ENCODE measurements at places on chromosomes 1 and 21. TPM values are rescaled to one million over a fixed set of nuclear protein-coding genes. Genes with fewer than 3 reads are reported as not detected.

DNA sequence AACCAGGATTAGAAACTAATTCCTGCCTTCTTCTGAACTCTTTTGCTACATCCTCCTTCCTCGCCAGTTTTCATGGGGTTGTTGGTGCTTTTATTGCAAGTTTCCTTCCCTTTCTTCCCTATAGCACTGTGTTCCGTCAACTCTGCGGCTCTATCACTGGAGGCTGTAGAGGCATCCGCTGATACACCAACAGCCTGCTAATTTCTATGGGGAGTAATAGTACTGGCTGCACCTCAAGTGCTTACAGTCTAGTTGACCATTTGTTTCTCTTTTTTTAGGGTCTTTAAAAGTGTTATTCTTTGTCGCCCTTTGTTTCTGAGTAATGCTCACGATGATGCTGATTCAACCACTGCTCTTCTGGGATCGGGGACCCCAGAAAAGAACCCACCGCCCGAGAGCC lies 746 bp downstream of the MIS18A start:
- DNase-seq = no peak

GRCh38 chr21:42118901-42119300 lies 47.8 kb downstream of the UMODL1 start:
- DNase-seq = no peak

The PTAFR gene
- 0.65 TPM for total RNA-seq

The FMO5 gene
- total RNA-seq = 1.8 TPM

GRCh38 chr21:36949171-36950141 lies 17.0 kb downstream of the HLCS start:
- DNase-seq = no peak

DNA sequence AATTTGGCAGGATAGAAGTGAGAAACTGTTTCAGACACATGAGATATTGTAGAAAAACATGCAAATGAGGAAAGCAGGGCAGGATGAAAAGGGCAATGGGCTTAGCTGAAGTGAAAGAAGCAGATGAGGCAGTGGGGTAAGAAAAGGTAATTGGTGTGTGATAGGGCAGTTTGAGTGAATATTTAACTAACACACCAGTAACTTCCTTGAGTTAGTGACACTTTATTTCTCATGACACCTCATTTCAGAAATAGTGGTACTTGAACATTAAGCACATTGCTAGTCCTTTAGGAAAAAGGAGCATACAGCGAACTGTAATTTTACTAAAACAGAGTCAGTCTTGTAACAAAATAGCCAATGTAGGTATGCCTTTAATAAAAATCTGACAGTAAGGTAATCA lies 415.0 kb downstream of the DPYD start:
- DNase-seq = no peak

DNA sequence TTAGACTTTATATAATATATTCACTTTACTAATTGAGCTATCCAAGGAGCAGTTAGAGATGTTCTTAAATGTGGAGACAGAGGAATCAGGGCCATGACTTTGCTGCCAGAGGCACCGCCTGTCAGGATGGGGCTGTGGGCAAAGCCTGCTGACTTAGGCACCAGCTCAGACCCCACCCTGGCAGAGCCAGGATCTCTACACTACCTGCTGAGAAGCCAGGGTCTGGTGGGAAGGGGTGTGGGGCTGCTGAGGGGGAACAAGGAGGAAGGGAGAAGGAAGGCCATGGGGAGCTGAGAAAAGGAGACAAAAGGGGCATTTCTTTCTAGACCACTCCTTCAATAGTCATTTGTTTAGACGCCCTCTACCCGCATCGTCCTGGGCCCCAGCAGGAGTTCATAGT lies 104.8 kb downstream of the TMEM53 start:
- DNase-seq = no peak

- DNase-seq = no peak
Measured at GRCh38 chr1:17735348-17735747, 19.8 kb upstream of the ACTL8 start.

DNA sequence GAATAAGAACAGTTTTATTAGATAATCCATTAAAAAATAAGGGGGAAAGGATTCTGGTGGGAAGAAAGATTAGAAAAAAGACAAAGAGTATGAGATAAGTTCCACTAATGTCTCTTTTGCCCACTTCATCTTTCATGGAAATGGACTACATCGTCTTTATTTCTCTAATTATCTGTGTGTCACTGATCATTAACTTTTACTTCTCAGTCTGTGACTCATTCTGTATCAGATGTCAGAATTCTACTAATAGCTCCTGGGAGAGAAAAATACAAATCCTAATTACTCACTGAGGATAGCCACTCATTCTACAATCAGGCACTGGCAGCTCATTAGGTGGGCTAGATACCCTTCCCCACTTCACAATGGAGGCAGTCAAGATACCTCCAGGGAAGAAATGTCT lies 41.7 kb downstream of the ILDR2 start:
- DNase-seq = no peak

- DNase-seq = peak; percentile 36
Measured at GRCh38 chr1:56424744-56425493, 154.4 kb downstream of the PLPP3 start.

DNA sequence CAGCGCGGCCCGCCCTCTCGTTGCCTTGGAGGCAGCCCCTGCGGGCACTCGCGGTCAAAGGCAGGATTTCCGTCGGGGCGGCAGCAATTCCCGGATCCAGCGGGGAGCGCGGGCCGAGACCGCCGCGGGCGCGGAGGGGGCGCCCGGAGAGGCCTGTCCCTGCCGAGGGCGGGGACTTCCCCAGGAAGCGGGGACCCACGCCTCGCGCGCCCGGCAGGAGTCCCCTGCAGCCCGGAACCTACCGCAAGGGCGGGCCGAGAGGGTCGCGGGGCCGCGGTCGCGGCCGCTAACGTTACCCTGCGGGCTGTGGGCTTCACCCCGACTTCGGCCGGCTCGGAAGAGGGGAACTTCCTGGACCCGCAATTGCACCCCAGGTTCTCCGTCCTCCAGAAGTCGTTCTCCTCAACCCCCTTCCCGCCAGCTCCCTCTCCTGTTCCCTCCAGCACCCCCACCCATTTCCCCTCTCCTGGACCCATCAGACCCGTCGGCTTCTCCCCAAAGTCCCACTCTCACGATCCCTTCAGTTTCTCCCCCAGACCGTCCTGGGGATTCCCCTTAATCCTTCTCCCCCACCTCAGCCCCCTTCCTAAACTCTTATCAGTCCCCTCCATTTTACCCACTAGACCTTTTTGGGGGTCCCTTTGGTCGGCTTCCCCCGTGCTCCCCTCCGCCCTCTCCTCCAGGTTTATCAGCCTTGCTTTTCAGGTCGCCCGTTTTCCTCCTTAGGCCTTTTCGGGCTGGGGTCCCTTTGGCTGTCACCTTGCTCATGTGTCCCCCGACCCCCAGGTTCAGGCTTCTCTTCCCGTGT lies 604 bp downstream of the FGR start:
- no peak for DNase-seq

DNA sequence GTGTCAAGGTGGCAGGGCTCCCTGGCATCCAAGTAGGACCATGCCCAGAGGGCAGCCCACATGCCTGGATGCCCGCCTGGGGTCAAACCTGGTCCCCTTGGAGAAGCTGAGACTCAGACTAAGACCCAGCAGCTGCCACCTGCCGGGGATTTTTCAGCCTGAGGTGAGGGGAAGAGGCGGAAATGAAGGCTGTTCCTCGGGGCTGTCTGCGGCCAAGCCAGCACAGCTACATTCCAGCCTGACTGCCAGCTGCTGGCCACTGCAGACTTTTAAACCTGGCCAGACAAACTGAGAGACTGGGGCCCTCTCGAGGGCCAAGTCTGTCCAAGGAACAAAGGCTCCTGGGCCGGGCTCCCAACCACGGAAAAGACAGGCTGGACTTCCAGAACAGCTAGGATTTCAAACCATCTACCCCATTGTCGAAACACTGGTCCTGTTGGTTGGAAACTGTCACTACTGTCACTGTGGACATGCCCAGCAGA lies 21.9 kb upstream of the PLEKHG5 start:
- peak; percentile 52 for DNase-seq

GRCh38 chr21:46662367-46662654 lies 26.8 kb downstream of the PRMT2 start:
- DNase-seq = no peak

GRCh38 chr1:66302184-66302742 lies 231.7 kb upstream of the SGIP1 start:
- DNase-seq = no peak

Measured in fibroblast of the aortic adventitia (primary cell).